ENCODE measurements at places on chromosomes 3 and 15.

DNA sequence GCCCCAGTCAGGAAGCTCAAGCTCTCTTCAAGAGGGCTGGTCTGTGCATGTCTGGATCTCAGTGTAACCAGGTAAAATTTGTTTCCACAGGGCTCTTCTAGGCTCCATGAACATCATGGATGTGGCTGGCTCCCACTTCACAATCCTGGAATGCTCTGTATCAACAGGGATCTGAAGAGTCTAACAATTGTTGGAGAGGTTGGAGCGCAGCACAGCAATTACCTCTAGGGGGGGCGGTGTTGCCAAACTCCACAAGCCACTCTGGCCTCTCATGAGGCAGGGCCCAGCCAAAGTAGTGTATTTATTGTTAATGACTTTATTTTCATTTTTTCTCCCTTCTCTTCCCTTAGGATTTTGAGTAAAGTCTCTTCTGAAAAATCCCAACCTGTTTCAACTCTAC lies 6.1 kb upstream of the EIF2B5 start:
- H3K27ac ChIP-seq: no peak overlapping the region
- DNase-seq: no peak
- H3K27me3 ChIP-seq: no peaks in the 10 kb centered on the region
- no peak overlapping the region for H3K4me3 ChIP-seq

DNA sequence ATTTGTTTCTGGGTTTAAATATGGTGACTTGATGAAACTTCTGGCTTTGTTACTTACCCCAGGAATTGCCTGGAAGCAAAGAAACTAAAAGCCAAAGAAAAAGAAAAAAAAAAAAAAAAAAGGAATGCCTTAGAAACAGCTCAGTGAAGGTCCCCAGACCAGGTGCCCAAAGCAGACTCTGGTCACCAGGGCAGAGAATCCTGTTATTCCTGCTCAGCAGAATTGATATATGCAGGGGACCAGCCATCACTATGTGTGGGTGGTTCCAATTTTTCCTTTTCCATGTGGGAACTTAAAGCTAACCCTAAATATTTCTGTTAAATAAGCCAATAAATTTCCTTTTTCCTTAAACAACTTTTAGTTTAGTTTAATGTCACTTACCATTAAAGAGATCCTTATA lies 100.8 kb upstream of the TPRG1 start:
- H3K4me1 ChIP-seq: no peaks in the 10 kb centered on the region
- no peaks in the 10 kb centered on the region for H3K27me3 ChIP-seq
- no peak overlapping the region for H3K4me3 ChIP-seq
- no peak for DNase-seq
- H3K27ac ChIP-seq: no peak overlapping the region
- no peaks in the 10 kb centered on the region for H3K36me3 ChIP-seq

DNA sequence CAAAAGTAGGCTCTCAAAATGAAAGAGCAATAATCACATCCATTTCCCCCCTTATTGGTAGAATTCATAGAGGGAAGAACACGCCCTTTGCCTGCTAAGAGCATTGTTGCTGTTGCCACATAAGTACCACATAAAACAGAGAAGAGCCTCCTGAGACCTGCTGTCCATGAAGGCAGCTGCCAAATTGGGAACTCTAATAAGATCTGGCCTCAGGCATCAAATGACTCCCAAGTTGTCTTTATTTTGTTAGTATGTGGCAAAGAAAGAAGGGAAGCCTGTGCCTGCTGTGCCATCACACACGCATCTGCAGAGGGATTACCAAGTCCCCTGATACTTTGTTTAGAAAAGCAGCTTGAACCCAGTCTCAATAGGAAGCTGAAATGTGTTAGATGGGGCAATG lies 23.9 kb downstream of the VGLL3 start:
- no peaks in the 10 kb centered on the region for H3K4me1 ChIP-seq
- H3K27me3 ChIP-seq: no peaks in the 10 kb centered on the region
- H3K4me3 ChIP-seq: no peak overlapping the region
- no peak for DNase-seq

DNA sequence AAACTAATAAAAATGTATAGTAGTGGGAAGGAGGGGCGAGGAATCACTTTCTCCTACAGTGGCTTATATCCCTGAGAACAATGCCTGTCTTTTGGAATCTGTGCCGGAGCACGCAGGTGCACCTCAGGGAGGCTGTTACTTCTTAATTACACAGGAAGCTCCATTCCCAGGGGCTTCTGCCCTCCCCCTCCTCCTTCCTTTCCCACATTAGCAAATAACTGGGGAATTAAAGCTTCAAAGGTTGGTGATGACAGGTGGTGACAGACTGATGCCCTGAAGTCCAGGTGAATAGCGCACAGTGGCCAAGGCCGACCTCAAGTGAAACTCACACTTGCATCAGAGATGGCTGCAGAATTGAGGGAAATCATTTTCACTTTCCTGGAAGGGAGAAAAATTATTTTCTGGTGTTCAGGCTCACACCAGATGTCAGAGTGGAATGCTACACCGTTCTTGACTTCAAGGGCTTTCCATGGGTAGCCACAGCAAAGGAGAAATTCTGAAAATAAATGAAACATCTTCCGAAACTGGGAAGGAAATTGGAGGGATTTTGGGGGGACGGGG lies 3.7 kb downstream of the GRAMD2A start:
- H3K36me3 ChIP-seq: no peaks in the 10 kb centered on the region
- peaks cover 15% of the 10 kb centered on the region for H3K27me3 ChIP-seq
- DNase-seq: no peak
- no peak overlapping the region for H3K27ac ChIP-seq

DNA sequence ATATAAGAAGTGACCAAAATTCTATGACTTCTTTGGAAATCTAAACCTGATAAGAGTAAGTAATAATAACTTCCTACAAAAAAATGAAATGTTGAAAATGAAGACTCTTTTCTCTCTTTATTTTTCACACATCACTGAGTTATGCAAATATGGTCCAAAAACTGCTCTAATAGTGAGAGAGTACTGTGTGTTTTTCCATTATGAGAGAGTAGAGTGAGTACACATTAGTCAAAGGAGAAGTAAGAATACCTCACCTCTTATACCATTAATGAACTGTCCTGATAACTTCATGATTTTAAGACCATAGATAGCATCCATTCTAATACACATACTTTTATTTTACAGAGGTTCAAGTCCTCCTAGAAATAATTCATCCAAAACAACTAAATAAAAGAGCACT lies 1310.2 kb downstream of the SI start:
- DNase-seq: no peak
- H3K4me3 ChIP-seq: no peak overlapping the region
- no peak overlapping the region for H3K27ac ChIP-seq
- H3K36me3 ChIP-seq: no peaks in the 10 kb centered on the region
- H3K4me1 ChIP-seq: no peaks in the 10 kb centered on the region
- no peaks in the 10 kb centered on the region for H3K27me3 ChIP-seq

- no peak for DNase-seq
- no peak overlapping the region for H3K4me3 ChIP-seq
- no peak overlapping the region for H3K27ac ChIP-seq
- H3K27me3 ChIP-seq: no peaks in the 10 kb centered on the region
Observed at GRCh38 chr15:36469311-36469966, 110.0 kb upstream of the CDIN1 start.

DNA sequence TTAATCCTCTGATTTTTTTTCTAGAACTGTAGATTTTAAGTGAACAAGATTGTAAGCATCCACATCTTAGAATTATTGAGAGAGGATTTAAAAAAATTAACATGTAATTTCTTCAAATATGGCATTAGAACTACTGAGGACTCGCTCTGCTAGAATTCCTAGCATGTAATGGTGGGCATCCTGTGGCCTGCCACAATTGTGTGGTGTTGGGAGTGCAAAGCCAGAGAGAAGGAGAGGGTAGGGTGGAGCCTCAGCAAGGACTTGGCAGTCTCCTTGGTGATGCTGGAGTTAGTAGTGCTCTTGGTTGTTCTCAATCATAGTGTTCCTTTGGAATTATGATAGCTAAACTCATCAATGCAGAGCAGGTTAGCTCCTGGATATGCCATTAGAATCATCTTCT lies 443.9 kb upstream of the TBL1XR1 start:
- H3K4me1 ChIP-seq: peaks cover 60% of the 10 kb centered on the region
- no peaks in the 10 kb centered on the region for H3K27me3 ChIP-seq
- no peak for DNase-seq
- H3K36me3 ChIP-seq: no peaks in the 10 kb centered on the region
- no peak overlapping the region for H3K27ac ChIP-seq
- H3K4me3 ChIP-seq: no peak overlapping the region

DNA sequence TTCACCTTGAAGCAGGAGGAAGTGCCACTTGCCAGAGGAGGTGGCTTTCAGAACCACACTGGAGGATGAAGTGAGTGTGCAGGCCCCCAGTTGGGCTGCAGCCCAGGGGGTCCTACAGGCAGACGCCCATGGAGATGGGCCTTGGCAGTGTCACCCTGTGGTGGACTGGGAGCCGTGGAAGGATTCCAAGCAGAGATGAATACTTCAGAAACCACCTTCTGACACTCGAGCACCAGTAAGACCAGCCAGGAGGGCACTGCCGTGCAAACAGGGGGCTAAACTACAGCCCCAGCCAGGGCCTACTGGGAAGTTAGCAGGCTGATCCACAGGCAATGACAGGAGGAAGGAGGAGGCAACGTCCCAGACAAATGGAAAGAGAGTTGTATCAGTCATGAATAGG lies 55.4 kb downstream of the VGLL4 start:
- H3K4me3 ChIP-seq: no peak overlapping the region
- peaks cover 48% of the 10 kb centered on the region for H3K4me1 ChIP-seq
- DNase-seq: no peak
- H3K36me3 ChIP-seq: no peaks in the 10 kb centered on the region
- no peaks in the 10 kb centered on the region for H3K27me3 ChIP-seq
- no peak overlapping the region for H3K27ac ChIP-seq

GRCh38 chr3:146078031-146078430 lies 83.0 kb downstream of the PLOD2 start:
- H3K27me3 ChIP-seq: no peaks in the 10 kb centered on the region
- DNase-seq: no peak
- no peak overlapping the region for H3K27ac ChIP-seq
- H3K4me1 ChIP-seq: no peaks in the 10 kb centered on the region
- H3K4me3 ChIP-seq: no peak overlapping the region

DNA sequence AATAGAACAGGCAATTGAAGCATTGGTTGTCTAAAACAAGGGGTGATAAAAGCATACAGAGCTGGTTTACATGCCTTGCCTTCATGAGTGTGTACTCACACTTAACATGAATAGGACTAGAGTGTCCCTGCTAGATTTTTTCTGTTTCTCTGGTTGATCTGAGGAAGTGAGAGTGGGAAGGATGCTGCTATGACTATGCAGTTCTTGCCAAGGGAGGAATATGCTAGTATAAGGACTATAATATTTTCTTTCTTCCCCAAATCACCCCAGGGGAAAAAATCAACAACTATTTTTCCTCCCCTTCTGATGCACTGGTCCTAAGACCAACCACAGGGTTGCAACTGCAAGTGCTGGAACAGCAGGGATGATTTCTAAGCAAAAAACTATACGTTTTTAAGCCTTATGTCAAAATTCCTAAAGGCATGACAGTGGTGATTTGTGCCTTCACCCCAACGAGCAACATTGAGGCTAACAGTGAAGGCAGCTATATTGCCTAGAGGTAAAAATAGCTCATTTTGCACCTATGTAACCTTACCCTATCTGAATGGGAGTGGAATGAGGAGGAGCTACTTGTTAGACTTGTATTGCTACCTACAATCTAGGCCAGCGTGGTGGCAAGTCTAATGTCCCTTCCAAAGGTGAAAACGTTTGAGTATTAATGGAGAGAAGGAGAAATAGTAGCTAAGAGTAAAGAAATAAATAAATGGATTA lies 33.5 kb upstream of the USP8 start:
- H3K27ac ChIP-seq: no peak overlapping the region
- no peaks in the 10 kb centered on the region for H3K4me1 ChIP-seq
- H3K4me3 ChIP-seq: no peak overlapping the region

- DNase-seq: no peak
- H3K4me3 ChIP-seq: no peak overlapping the region
- H3K36me3 ChIP-seq: peaks cover 17% of the 10 kb centered on the region
- no peak overlapping the region for H3K27ac ChIP-seq
- H3K27me3 ChIP-seq: no peaks in the 10 kb centered on the region
Observed at GRCh38 chr3:149701206-149701976, 43.6 kb upstream of the WWTR1 start.

DNA sequence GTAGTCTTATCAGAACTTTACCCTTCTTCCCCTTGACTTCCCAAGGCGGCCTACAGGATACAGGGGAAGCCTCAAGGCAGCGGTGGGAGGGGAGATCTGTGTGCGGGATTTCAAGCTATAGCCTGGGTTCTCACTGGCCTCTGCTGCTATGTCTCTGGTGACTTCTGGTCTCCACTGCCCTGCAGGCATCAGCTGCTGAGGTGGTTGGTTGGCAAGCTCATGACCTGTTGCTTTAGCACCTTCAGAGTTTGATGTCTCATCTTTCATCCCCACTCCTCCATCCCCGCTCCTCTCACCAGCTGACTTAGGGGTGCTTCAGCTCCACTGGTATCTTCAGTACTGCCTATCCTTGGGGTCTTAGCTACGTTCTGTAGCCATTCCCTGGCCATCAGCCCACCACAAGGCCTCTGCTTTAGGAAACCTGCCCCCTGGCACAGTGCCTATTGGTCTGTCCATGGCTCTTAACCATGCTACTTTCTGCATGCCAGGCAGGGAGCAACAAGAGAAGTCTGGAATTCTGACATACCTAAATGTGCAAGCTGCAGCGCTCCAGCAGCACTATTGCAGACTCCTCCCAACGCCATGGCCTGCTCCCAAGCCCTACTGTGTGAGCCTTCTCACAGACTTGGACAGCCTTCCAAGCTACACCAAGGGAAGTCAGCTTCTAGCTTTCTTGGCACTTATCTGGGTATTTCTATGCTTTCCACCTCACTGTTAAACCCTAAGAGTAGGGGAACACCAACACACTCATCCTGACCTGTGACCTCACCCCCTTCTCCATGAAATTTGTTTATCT lies 1.8 kb upstream of the YEATS2 start:
- H3K27ac ChIP-seq: peak overlapping the region; percentile 46
- peak overlapping the region; percentile 45 for H3K4me3 ChIP-seq
- H3K4me1 ChIP-seq: peaks cover 32% of the 10 kb centered on the region

GRCh38 chr3:111073218-111073617 lies 1.6 kb downstream of the NECTIN3 start:
- peak overlapping the region; percentile 88 for H3K4me3 ChIP-seq
- no peak for DNase-seq
- peaks cover 11% of the 10 kb centered on the region for H3K27me3 ChIP-seq
- H3K36me3 ChIP-seq: peaks cover 2% of the 10 kb centered on the region
- peaks cover 26% of the 10 kb centered on the region for H3K4me1 ChIP-seq
